ENCODE measurements at places on chromosomes 12 and 14.

DNA sequence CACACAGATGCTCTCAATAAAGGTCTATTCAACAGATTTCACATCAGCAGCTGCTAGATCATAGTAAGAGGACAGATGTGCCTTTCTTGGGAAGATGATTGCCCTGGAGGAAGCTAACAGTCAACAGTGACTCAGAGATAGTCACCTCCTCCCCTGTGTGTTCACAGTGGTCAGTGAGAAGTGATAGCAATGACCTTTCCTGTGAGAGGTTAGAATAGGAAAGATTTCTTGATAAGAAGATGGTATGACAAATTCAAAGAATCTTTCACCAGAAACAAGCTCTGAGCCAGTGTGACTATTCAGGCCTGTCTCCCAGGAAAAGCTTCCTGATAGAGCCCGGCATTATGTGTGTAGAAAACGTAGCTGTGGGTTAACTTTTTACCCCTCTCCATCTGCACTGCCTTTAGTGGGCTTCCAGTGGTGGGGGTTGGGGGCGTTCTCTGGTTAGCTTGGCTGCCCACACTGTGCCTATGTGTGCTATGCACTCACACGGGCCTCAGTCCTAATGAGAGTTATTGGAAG lies 66.4 kb upstream of the ARHGAP5 start:
- no peak for DNase-seq

- DNase-seq: no peak
These were observed 491.2 kb upstream of the FLRT2 start for GRCh38 chr14:85038526-85039352.

DNA sequence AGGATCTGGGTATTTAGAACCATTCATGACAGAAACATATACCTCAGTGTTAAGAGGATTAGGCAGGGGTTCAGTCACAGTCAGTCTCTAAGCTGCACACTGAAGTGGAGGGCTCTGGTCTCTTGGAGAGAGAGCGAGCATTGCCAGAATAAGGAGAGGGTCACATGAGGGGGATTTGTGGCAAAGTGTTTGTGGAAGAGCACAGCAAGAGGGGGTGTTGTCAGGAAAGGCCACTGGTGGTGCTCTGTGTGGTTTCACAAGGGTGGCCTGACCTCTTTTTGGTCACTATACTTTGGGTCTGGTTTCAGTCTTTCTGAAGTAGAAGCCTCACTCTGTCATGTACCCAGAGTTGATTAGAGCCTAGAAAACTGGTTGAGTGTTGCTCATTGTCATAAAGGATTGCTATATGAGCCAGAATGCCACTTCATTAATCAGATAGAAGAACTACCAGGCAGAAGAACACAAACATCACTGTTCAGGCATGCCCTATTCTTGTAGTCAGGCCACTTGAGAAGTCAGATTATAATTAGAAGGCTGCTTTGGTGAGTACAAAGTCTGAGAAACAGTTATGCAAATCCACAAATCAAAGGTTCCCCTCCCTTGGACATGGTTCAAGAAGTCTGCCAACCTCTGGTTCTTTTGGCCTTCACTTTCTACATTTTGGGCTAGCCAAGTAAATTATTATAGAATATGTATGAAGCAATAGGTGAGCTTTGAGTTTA lies 8.4 kb downstream of the TMEM19 start:
- no peak for DNase-seq

GRCh38 chr12:114448618-114448933 lies 42.6 kb upstream of the TBX5 start:
- no peak for DNase-seq

DNA sequence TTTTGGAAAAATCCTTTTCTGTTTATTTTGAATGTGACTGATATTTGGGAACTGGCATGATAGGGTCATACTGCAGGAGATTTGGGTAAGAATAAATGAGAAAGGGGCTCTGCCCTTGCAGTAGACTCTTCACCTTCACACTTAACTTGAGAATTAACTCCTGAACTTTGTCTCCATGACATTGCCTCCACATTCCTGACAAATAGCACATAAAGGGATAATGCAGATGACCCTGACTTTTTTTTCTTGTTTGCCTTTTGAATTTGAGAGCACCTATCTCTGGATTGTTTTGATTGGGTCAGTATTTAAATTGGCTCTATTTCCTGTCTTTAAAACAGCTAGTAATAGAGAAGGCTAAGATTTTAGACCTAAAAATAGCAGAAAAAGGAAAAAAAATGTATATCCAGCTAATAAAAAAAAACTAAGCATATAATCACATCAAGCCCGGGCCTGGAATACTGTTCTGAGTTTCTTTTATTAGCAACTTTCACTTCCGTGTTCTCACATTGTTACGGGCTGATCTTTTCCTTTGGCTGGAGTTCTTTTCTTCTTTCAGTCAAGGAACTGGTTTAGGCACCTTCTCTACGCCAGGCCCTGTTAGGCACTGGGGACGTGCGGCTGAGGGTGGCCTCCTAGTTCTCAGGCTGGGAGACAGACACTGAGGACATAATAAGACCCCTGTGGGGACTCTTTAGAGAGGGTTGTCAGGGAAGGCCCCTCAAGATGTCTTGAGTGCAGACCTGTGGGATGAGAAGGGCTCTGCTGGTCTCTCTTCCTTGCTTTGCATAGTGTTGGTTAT lies 53.1 kb upstream of the GNPNAT1 start:
- DNase-seq: no peak

DNA sequence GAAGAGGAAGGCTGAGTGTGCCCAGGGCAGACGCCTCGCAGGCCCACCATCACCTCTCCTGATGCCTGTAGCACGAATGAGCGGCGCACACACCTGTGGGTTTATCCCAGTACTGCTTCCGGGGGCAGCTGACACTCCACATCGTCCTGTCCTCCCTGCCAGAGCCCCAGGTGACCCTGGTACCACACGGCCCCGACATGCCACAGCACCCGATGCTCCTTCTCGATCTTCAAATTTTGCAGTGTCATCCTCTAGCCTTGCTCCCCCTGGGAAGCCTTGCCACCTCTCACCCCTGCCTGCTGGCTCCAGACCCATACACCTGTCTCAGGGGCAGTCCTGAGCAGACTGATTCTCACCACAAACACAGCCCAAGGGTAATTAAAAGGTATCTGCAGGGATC lies 40.6 kb downstream of the ANO2 start:
- no peak for DNase-seq

- no peak for DNase-seq
These were observed 33.5 kb downstream of the DYRK2 start for GRCh38 chr12:67681941-67682620.

DNA sequence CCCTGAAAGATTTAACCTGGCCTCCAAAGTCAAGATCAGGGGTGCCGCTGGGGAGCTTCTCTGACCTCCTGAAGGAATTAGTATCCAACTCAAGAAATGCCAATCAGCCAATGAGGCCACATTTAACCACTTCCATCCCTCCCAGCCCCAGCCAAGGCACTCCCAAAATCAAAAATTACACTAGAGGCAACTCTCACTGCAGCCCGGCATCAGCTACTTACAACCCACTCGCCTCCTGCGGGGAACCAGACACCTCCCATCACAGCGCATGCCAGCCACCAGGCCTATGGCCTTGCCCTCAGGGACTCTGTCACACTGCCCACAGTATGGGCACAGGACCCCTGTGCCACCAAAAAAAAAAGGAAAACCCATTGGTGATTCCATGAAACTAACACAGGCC lies 62.3 kb upstream of the DDX11 start:
- DNase-seq: no peak

DNA sequence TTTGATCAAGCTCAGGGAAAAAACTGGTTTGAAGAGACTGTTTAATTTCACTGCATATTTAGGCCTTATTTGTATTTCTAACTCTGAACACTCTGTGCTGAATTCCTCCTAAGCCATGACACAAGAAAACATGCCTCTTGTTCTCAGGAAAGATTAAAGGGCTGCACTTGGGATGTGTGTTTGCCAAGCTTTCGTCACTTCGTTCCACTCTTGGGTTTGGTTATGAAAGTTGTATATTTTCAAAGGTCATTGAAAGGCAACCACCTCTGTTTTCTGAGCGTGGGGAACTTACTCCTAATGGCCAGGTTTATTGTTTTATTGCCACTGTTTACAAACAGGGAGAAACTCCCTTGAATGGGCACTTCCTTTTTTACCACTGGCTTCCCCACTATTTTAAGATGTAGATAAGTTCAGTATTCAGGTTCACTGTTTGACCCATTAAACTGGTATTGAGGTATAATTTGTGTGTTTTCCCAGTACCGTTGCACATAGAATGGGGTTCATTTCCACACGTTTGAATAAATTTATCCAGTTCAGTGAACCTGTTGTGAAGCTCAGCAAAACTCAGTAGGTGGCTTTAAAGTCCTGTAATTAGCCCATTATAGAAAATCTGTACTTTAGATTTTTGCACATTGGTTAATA lies 65.3 kb downstream of the NKX2-1 start:
- no peak for DNase-seq

DNA sequence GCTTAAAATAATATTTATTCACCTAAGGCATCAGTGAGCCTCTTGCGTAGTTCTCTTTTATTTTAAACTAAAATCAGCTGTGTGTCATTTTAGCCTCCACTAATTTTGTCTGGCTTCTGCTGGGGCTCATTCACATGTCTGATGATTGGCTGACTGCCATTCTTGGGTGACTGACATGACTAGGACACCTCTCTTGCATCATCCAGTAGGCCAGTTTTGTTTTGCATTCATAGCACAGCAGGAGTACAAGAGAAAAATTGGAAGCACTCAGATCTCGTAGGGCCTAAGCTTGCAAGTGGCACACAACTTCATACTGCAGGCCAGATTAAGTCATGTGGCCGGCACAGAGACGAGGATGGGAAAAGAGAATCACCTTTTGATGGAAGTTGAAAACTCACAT lies 1226.5 kb downstream of the GALC start:
- DNase-seq: no peak

DNA sequence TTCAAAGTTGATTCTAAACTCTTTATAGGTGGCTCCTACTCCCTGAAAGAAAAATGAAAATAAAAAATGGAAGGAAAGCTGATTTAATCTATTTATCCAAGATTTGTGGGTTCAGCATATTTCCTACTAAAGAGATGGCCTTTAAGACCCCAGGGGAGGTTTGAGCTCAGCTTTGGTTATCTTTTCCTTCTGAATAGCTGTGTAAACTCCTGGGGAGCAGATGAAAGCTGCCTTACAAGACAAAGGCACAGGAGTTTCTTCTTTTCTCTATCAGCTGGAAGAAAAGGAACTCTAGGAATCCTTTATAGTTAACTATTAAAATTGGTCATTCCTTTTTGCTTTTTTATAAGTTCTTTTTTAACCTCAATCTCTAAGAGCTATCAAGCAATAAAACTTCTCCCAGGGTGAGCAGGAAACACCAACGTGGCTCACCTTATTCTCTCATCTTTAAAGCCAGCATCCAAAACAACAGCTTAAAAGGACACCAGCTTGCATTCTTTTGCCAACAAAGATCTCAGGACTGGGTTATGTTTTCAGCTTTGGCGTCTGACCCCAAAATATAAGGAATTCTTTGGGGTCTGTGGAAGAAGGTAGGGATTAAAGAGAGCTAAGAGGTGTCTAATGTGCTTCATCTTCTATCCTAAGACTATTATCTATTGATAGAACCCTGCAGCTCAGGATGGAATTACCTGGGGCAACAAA lies 371.7 kb upstream of the KITLG start:
- no peak for DNase-seq

DNA sequence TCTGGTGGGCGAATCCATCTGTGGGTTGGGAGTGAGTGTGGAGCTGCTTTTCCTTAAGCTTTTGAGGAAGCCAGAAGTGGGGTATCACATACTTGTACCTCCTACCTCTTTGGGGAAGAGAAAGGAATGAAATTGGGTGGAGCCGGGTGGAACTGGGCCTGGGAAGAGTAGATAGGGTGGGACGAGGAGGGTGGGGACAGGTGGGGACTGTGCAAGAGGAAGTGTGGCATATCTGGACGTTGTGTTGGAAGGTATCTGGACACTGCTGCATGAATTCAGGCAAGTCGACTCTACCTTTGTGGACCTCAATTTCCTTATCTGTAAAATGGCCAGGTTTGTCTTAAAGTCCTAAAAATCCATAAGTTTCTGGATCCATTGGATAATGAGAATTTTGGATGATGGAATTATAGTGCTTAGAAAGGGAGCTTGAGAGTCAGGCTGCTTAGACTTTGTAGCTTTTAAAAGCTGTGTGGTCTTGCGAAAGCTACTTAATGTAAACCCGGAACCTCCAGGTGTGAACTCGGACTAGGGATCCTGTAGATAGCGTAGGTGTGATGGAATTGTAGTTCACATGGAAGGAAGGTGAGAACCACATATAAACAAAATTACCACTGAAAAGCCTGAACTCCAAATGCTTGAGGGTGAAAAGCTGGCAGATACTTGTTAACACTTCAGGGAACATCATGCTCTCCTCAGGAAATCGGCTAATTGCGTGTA lies 2.1 kb downstream of the VRTN start:
- no peak for DNase-seq

DNA sequence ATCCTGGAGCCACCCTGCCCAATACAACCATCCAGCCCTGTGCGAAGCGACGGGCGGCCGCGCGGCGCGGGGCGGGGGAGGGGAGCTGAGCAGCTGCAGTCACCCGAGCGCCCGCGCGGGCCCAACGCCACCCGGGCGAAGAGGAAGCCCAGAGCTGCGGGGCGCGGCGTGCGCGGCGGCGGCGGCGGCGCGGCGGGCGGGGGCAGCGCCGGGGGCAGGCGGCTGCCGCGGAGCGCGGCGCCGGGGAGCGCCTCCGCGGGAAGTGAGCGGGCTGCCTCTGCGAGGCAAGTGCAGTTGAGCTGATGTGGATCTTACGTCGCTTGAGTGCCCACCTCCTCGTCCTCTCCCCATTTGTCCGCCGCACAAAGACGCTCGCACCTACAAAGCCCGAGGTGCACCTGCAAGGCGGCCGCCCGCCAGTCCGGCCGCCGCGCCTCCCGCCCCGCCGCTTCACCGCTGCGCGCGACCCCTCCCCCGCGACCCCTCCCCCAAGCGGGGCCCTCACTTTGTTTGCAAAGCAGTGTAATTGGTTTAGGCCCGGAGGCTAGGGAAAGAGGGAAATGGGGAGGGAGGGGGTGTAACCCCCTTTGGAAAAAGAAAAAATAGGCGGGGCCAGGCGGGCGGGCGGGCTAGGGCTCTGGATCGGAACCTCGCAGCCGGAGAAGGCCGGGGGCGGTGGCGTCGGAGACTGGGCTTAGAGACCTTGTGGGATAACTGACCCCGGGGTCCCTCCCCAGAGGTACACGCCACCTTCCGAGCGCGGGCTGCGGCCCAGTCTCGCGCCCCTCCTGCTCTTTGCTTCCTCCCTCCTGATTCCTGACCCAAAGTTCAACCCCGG lies at the start of the genes FOXA1 and TTC6:
FOXA1 (minus strand) TSS at position 279 of the 838 bp plus-strand sequence; CDS start at position 2, 277 bp downstream.
TTC6 (plus strand) TSS at position 659 of the 838 bp plus-strand sequence. CDS start 26,436 bp downstream, outside the sequence.
- no peak for DNase-seq

DNA sequence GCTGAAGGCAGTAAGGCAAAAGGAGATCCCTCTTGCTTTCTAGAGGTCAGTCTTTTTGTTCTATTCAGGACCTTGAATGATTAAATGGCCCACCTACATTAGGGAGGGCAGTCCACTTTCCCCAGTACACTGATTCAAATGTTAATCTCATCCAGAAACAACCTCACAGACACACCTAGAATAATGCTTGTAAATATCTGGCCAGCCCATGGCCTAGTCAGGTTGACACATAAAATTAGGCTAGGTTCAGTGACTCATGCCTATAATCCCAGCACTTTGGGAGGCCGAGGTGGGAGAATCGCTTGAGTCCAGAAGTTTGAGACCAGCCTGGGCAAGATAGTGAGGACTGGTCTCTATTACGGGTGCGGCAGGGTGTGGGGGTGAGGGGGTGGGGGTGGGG lies 43.5 kb downstream of the MIPOL1 start:
- no peak for DNase-seq

Data from central memory CD8-positive, alpha-beta T cell (primary cell).